T-helper 1 cell (primary cell): ENCODE measurements at places on chromosomes 16 and 17.

DNA sequence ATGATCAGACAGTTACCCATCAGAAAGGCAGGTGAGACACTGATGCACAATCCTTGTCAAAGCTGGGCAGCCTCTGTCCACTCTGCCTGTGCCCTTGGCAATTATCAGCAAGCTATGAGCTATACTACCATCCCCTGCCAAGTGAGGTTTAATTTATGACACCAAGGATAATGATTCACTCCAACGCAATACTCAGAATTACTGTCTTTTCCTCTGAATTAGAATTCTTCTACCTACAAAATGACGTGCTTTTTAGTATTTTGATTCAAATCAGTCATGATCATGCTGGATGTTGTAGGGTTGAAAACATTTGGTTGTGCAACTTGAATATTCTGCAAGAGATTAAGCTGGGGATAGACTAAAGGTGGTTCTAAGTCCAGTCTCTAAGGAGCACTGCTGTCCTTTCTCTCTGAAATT lies 116.8 kb upstream of the SOX9 start:
- no peak for DNase-seq

DNA sequence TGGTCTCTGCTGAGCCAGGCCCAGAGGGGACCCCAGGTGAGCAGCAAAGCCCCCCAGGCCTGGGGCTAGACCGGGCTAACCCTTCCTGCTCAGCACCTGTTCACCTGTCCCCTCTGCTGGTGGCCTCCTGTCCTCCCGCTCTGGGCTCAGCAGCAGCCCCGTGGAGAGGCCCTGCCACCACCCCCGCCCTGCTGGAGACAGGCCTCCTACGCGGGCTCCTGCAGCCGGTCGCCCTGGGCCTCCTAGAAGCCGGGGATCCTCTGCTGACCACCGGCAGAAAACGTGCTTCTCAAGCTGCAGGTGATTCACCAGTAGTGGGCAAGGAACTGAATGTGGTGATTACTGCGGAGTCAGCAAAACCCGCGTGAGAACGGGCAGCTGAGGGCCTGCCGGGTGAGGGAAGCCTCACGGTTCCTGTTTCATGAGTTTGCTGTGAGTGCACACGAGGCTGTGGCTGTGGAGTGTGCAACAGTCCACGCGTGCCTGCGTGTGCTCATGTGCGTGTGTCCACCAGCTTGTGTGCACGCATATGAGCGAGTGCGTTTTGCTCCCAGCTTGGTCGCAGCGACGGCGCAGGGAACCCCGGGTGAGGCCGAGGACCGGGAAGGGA lies 792 bp downstream of the SECTM1 start:
- no peak for DNase-seq

DNA sequence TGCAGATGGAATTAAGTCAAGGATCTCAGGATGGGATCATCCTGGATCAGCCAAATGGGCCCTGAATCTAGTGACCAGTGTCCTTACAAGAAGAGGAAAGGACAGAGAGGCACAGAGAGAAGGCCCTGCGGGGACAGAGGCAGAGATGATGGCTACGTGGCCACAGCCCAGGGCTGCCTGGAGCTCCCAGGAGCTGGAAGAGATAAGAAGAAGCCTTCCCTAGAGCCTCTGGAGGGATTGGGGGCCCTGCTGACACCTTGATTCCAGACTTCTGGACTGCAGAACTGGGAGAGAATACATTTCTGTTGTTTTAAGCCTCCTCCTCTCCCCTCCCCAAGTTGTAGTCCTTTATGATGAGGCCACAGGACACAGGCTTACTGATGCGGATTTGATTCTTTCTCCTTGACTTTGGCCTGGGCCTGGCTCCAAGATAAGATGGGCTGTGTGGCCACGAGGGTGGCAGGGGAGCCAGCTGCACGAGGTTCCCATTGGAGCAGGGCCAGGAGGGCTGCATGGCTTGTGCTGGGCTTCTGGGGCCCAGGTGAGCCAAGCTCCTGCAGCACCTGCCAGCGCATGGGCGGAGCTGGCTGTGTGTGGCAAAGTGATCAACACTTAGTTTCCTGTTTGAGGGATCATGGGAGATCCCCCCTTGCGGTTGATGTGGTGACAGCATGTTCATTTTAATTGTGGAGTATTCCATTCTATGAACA lies 146.1 kb downstream of the IRF8 start:
- no peak for DNase-seq

DNA sequence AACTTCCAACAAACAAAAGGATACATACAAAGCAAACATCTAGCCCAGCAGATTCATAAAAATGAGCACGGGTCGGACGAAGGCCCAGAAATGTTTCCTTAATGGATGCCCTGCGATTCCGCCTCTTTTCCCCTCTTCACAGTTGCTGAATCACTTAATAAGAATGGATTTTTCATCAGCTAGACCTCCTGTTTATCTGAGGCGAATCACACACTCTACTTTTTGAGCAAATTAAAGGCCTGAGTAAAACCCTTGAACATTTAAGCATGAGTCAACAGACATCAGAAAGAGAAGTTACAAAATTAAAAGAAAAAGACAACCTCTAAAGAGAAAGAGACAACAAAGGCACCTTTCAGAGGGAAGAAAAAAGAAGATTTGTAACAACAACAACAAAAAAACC lies 44.7 kb downstream of the HS3ST3A1 start:
- no peak for DNase-seq

DNA sequence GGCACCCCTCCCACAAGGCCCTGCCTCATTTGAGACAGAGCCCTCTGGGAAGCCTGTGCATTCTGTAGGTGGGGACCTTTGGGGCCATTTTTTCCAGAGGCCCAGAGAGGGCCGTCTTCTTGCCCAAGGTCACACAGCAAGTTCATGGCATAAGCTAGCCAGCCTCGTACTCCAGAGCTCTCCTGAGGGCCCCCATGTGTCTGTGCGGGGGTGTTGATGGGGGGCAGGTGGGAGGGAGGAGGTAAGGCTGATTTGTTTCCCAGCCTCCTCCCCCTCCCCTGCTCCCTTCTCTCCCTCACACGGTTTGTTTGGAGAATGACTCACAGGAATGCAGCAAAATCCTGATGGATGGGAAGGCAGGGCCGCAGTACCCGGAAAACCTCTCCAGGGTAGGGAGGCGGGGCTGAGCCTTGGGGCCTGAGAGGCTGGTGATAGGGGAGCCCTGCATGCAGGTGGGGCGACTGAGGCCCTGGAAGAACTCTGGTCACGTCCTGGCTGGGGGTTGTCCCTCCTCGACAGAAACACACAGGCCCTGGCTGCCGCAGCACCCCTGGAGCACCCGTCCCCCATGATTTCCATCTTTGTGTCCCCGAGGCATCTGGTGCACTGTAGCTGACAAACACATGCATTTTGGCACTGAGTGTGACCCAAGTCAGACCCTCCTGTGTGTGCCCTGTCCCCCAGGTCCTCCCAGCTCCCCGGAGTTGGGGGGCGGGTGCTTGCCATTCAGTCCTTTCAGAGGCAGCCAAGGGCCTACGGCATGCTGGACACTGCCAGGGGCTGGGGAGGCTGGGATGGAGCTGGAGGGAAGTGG lies 29.7 kb downstream of the RAI1 start:
- DNase-seq, result no peak

GRCh38 chr16:78501744-78502143 lies 402.3 kb downstream of the WWOX start:
- DNase-seq, result no peak

GRCh38 chr17:68431661-68432071 lies 25.6 kb downstream of the WIPI1 start:
- peak; percentile 23 for DNase-seq

DNA sequence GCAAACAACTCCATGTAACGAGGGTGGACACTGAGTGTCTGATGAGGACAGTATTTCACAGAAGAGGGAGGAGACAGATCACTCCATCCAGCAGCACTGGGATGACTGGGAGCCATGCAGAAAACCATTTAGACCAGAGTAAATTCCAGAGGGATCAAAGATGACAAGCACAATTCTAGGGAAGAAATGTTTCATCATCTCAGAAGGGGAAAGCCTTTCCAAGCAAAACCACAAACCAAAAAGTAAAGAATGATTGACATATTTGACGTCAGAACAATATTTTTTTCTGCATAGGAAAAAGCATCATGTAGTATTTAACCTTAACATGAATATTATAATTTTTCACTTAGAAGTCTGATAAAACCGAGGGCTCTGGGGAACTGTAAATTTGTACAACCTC lies 4.8 kb downstream of the DNASE1 start:
- no peak for DNase-seq

DNA sequence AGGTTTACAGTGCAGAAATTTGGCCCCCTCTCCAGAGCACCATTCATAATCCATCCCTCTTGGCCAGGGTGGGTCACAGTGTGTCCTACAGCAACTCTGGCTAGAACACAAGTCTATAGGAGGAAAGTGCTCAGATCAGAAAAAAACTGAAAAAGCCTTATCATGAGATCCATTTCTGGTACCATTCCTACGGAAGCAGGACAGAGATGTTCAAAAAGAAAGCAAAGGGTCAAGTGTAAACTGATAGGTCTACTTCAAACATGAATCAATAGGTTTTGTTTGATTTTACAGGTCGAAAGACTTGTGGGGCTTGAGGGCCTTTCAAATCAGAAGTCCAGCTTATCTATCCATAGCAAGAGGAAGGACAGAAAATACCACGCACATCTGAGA lies 326.4 kb downstream of the SOX9 start:
- no peak for DNase-seq

- no peak for DNase-seq
Observed at GRCh38 chr17:71430281-71430680, 690.5 kb upstream of the SOX9 start.

DNA sequence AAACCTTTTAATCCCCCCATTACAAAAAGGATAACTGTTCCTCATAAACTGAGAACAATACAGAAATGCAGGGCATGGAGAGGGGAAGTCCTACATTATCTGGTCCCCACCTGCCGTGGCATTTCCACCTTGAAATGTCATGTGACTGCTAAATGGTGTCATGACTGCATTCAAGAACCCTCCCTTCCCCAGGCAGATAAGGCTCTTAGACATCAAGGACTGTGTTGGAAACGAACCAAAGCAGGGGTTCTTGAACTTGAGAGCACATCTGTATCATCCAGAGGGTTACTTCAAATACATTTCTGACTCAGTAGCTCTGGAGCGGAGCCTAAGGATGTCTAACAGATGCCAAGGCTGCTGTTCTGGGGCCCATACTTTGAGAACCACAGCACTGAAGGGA lies 18.4 kb downstream of the CMTM3 start:
- DNase-seq, result no peak

- DNase-seq, result no peak
Observed at GRCh38 chr16:73735018-73735417, 561.6 kb upstream of the PSMD7 start.

GRCh38 chr17:49515196-49515770 lies 20.2 kb downstream of the NGFR start:
- no peak for DNase-seq

- no peak for DNase-seq
Observed at GRCh38 chr17:4480929-4481898, 17.5 kb upstream of the SPNS2 start.

DNA sequence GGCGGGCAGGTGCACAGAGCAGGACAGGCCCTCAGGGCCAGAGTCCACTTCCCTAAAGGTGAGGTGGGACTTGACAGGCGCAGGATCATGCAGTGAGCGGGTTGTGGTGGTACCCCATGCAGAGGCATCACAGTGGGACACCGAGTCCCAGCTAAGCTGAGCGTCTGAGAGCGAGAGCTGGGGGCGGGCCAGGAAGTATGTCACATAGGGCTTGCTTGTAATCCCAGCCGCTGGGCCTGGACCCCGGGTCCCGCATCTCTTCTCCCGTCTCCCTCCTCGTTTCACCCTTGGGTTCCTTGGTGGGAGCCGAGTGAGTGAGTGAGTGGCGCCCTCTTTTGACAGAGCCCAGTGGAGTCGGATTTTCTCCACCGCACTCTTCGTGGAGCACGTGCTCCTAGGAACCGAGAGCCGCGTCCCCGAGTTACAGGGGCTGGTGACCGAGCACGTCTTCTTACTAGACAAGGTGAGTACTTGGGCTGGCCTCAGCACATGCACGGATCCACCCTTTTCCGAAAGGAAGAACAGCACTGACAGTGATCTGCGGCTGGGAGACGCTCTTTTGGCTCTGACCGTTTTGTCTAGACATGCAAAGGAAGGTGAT lies 50.8 kb upstream of the ENDOV start:
- no peak for DNase-seq

- no peak for DNase-seq
Observed at GRCh38 chr16:67803894-67804293, 2.5 kb downstream of the RANBP10 start.

DNA sequence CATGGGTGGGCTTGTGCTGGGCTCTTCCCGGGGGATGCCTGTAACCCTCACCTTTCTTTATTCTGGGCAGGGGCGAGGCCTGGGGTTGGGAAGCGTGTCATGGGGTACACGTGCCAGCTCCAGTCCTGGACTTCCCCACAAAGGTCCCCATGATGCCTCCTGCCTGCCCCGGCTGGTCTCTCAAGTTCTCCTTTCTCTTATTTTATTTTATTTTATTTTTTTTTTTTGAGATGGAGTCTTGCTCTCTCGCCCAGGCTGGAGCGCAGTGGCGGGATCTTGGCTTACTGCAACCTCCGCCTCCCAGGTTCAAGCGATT lies 8.6 kb downstream of the ATP2A3 start:
- DNase-seq, result no peak
